Activated CD8-positive, alpha-beta memory T cell treated with anti-CD3 and anti-CD28 coated beads for 4 hours (primary cell): ENCODE measurements at places on chromosomes 1 and 21.

DNA sequence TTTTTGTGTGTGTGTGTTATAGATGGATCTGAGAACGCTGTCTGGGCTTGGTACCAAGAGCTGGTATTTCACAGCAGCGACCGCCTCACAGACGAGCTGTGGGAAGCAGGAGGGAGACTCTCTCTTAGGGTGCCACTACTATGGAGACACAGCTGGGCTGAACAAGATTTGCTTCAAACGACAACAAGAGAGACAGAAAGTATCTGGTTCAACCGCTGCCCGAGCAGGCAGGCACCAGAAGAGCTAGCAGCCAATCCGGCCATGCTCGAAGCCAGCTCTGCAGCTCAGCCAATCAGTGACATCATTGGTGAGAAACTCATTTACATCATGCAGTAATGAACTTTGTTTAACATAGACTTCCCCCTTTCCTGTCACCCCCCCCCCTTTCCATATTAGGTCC, 341.3 kb downstream of the USP25 start:
- no peak for DNase-seq

GRCh38 chr1:205843036-205843859, 6.7 kb downstream of the PM20D1 start:
- no peak for DNase-seq

- DNase-seq, result no peak
Measured at GRCh38 chr1:161195171-161195570, 3.7 kb downstream of the ADAMTS4 start.

DNA sequence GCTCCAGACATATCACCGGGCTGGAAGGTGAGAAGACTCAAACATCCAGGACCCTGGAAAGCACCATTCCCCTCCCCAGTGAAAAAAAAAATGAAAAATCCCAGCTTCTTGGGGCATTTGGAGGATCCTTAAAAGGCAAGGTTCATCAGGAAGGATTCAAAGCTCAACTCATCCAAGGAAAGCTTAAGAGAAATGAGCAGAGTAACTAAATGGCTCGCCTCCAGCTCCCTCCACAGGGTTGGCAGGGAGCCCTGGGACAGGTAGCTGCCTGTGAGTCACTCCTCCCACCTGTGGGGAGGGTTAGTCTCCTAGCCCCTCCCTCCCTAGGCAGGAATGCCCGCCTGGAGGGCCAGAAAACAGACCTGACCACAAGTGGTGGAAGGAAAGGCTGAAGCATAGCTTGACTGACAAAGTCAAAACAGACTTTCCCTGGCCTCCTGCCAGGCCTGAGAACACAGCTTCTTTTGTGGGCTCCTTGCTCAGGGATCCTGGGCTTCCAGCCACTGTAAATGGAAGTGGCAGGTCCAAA, 712 bp upstream of the LAMB3 start:
- DNase-seq, result peak; percentile 25

- DNase-seq, result no peak
Measured at GRCh38 chr1:178530502-178530901, 17.6 kb downstream of the TEX35 start.

GRCh38 chr1:174023440-174023839, 1.3 kb upstream of the RC3H1 start:
- no peak for DNase-seq

GRCh38 chr1:46581681-46582455, 22.2 kb downstream of the MKNK1 start:
- no peak for DNase-seq

DNA sequence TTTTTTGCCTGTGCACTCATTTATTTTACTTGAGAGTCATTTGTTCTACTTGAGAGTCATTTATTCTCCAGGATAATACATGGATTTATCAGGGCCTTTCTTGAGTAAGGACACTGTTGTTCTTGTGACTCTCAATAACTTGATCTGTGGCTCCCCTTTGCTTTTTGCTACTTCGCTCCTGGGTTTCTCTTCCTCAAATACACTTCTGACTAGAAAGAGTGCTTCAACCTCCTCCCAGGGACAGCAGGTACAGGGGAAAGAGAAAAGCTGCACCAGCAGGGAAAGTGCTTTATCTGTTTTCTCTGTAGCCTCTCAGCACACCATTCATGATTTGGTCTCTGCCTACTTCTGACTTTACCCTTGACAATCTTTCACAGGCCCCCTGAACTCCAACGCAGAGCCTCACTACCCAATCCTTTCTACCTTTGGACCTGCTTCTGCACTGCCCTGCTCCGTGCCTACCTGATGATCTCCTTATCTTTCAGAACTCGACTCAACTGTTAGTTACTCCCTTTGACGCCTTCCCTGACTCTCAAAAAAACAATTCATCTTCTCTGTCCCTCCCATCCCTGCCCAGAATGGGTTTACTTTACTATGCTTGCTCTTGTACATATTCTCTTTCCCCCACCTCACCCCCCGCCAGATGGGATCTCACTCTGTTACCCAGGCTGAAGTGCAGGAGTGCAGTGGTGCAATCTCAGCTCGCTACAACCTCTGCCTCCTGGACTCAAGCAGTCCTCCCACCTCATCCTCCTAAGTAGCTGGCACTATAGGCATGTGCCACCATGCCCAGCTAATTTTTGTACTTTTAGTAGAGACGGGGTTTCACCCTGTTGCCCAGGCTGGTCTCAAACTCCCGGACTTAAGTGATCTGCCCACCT, 15.6 kb upstream of the PIGM start:
- DNase-seq, result no peak

GRCh38 chr1:87594736-87595383, 266.2 kb downstream of the LMO4 start:
- no peak for DNase-seq

DNA sequence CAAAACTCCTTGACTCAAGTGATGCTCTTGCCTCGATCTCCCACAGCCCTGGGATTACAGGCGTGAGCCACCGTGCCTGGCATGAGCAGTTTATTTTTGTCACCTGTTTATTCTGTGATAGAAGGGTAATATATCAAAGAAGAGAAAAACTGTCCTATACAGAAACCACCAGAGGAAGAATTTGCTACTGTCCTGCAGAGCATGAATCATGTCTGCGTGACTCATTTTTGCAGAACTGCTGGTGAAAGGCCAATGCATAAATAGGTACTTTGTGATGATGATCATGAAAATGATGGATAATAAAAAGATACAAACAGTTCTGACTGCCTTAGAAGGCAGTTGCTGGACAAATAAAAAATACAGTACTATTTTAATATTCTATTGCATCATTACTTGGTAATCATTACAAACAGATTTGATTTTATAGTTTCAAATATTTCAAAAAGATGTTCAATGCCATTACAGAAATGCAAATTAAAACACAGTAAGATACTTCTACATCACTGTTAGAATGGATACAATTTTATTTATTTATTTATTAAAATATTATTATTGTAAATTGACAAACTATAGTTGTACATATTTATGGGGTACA, 26.5 kb downstream of the RIPPLY3 start:
- DNase-seq, result no peak

DNA sequence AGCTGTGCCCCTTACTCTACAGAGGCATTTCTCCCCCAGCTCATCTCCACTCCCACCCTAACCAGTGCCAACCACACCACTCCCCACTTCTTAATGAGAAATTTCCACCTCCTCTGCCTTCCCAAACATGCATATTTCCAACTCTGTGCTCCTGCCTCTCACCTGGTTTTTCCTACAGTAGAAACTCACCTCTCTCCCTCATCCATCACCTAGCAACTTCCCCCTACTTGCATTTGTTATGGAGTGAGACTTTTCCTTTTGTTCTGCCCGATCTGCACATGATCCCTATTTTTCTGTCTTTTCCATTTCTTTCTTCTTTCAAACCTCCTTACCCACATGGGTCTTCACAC, 11.9 kb downstream of the RGS8 start:
- no peak for DNase-seq

DNA sequence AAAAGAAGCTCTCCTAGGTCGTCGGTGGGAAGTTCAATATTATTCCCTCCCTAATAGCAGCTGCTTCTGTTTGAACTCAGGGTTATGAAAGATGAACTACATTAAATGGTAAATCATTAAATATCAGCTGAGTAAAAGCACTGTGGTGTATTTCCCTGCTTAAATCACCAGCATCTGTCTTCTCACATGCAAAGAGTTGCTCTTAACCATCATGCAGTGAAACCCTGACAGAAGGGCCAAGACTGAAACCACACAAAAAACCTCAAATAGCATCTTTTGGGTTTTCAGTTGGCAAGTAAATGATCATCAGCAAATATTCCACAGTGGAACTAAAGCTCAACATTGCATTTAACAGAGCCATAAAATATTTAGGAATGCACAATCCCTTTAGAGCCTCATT, 380.0 kb upstream of the ADGRL2 start:
- DNase-seq, result no peak

GRCh38 chr1:183778568-183779433, 26.1 kb upstream of the RGL1 start:
- DNase-seq, result no peak

DNA sequence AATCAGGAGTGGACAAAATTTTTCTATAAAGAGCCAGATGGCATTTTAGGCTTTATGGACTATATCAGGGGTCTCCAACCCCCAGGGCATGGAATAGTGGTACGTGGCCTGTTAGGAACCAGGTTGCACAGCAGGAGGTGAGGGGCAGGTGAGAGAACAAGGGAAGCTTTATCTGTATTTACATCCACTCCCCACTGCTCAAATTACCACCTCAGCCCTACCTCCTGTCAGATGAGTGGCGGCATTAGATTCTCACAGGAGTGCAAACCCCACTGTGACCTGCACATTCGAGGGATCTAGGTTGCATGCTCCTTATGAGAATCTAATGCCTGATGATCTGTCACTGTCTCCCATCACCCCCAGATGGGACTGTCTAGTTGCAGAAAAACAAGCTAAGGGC, 13.9 kb downstream of the PHTF1 start:
- DNase-seq, result no peak

- DNase-seq, result no peak
Measured at GRCh38 chr1:145846201-145846612, 777 bp downstream of the NUDT17 start.

- no peak for DNase-seq
Measured at GRCh38 chr1:72482736-72483413, 200.5 kb upstream of the NEGR1 start.

DNA sequence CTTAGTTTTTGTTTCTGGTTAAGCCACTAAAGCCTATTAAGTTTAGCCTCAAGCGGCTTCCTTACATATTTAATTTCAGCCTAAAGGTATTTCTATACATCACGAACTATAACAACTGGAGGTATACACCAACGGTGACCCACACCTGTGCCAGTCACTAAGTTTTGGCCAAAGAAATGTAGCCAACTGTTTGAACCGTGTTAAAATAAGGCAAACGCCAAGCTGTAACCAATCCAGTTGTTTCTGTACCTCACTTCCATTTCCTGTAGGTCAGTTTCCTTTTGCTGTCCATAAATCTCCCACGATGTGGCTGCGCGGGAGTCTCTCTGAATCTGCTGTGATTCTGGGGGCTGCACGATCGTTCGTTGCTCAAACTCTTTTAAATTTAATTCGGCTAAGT, 5.6 kb upstream of the ERO1B start:
- DNase-seq, result no peak

- DNase-seq, result no peak
Measured at GRCh38 chr1:213380865-213381264, 329.8 kb downstream of the RPS6KC1 start.

DNA sequence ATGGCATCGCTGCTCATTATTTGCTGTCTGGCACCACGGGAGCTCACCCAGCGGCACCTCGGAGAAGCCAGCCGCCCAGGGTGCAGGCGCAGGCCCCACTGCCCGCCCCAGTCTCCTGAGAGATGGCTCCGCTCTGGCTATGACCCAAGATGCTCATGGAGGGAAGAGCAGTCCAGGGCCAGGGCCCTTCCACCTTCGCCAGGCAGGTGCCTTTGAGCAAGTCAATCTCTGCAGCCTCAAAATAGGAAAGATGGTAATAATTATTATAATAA, 437.3 kb downstream of the KIF26B start:
- no peak for DNase-seq

- DNase-seq, result no peak
Measured at GRCh38 chr1:11463177-11463576, 15.8 kb upstream of the DISP3 start.

DNA sequence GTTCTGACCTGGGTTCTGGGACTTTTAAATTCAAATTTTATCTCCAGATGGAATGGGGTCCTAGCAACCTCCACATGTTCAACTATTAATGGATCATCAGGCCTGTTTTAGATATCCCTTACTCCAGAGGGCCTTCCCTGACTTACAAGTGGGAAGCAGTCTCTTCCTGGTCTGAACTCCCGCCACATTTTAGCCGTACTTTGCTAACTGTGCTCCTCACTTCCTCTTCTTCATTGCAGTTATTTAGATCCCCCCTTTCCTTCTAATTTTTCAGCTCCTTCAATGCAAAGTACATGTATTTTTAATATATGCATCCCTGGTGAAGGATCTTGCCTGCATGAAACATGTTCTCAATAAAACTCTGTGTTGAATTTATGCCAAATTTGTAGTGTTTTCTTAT, 3.7 kb downstream of the CD1A start:
- DNase-seq, result no peak

DNA sequence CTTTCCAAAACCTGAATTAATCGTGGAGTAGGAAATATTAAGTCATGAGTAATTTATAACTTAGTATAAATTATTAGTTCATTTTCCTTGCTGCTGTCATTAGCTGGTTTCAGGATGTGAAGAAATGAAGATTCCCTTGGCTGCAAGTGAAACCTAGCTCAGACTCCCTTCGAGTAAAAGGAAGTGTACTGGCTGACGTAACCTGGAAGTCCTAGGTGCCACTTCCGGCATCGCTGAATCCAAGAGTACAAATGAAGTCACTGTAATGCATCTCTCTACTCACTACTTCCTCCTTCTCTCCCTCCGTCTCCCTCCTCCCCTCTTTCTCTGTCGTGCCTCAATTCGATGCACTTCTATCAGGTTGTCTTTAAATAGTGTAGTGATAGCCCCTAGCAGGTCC, 28.8 kb downstream of the ZP4 start:
- no peak for DNase-seq

DNA sequence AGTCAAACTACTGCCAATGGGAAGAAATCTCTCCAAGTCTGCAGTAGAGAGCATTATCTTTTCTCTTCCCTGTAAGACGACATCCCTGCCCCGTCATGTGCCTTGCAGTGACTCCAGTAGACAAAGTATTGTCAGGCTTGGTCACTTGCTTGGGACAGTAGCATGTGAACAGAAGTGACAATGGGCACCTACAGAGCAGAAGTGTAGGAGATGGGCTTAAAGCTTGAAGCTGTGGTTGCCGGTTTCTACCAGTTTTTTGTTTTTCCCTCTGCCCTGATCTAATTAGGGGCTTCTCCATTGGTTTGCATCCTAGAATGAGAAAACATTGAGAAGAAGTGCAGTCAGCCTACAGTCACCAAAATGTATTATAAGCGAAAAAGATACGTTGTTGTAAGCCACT, 12.7 kb downstream of the F3 start:
- no peak for DNase-seq
